NCI-H187 (cell line): ENCODE measurements at places on chromosomes 12 and 14.

DNA sequence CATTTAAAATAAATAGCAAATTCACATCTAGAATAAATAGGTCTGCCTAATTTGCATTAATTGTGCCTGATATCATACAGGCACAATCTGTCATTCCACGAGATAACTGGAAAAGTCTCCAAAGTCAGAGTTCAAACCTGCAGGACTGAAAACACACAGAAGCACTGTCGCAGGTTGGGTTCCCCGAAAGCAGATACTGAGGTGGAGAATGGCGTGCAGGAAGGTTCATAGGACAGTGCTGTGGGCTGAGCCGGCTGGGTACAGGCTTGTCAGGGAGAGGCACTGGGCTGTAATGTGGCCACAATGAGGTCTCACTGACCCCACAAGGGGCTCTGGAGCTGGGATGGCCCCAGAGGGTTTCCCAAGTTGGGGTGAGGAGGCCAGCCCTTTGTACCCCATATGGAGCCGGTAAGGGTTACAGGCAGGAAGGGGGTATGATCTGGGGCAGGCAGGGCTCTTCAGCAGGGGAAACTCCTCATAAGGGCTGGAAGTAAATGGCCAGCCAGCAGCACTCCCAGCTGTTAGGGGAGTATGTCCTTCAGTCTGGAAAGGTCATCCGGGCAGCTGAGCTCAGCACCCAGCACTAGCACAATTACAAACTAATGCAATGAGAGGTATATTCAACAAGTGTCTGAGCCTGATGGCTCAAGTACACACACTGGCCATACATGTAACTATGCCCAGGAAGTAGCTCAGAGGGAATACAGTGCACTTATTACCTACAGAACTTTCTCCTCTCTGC lies 68.5 kb downstream of the NT5DC3 start:
- DNase-seq = no peak

- DNase-seq = no peak
Measured at GRCh38 chr12:108479364-108480070, 35.6 kb upstream of the FICD start.

DNA sequence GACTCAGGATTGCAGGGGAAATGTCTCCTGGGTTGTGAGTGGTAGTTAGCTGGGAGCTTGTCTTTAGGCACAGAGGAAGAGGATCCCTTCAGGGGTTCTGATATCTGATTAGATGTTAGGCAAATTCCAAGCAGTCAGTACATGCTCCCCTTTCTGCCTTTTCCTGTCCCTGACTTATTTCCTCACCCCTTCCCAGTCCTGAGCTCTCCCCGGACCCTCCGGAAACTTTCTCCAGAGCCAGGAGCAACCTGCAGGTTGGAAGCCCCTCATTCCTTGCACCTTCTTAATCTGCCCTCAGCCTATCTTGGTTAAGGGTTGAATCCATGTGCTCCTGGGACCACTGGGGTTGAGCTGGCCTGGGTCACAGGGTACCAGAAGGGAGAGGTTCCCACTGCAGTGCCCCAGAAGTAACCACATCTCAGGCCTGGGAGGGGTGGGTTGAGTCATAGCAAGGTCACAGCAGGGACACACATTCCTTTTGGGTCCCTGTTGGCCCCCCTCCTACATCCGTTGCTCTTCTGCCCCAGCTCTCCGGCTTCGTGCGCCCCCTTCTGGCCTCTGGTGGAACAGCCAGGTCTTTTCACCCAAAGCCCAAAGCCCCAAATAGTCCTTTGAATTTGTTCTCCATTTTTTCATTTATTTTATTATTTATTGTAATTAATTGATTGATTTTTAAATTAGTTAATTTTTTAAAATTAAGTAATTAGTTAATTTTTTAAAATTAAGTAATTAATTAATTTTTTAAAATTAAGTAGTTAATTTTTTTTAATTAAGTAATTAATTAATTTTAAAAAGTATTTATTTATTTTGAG lies 1.8 kb downstream of the IGFBP6 start:
- peak; percentile 29 for DNase-seq

DNA sequence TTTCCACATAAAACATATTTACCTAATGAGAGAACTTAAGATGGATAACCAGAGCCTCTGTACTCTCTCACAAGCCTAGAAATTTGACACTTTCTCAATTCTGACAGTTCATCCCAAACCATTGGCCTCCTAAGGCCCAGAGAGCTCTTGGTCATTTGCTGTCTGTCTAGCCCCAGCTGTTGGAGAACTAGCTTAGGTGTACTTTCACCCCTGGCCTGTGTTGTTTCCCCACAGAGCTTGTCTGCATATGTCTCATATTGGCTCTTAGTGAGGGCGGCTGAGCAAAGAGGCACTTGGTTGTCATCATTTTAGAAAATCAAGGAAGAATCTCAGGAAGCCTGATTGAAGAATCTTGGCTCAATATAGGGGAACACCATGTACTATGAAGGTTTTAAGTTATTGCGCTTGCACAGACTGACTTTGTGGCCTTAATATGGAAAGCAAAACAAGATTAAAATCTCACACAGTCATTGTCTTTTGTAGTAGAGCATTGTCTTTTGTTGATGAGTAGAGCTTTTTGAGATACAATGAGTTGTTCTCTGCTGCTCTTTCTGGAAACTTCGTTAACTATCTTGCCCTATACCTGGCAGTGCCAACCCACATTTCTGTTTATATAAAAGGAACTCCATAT lies 324.6 kb downstream of the RAD51B start:
- DNase-seq = no peak

DNA sequence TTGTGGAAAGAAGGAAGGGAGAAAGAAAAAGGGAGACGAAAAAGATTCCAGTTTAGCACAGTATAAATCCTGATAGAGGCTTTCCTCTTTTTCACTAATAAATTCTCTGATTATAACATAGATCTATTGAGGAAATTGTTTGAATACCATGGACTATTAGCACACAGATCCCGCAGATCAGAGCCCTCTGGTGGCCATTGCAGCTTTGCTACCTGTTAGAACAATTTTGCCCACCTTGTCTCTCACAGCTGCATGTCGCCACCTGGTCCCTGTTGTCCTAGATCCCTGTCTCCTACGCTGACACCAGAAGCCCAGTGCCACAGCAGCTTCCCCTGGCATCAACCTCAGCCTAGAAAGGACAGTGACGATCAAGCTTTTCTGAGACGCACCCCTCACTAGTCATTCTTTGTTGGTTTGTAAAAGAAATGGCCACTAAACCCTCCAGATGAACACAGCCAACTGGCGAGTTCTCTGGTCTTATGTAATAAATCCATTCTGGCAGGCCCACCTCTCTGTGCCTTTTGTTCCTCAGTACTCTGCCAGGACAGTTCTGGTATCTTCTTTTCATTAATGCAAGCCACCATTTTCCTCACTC lies 9.9 kb downstream of the GPHB5 start:
- no peak for DNase-seq

- no peak for DNase-seq
Measured at GRCh38 chr14:58861586-58861985, 223.8 kb downstream of the DACT1 start.
